Stimulated activated CD8-positive, alpha-beta memory T cell treated with anti-CD3 and anti-CD28 coated beads, Interleukin-2, amount 100 ng/mL, for 48 hours (primary cell): ENCODE measurements at places on chromosomes 3 and 15.

GRCh38 chr3:49421890-49422378 is 339 bp downstream of the AMT start:
- no peak for DNase-seq

GRCh38 chr3:12141350-12141749 is 17.4 kb downstream of the TIMP4 start:
- no peak for DNase-seq

GRCh38 chr3:11596387-11596786 is 47.3 kb downstream of the VGLL4 start:
- no peak for DNase-seq

DNA sequence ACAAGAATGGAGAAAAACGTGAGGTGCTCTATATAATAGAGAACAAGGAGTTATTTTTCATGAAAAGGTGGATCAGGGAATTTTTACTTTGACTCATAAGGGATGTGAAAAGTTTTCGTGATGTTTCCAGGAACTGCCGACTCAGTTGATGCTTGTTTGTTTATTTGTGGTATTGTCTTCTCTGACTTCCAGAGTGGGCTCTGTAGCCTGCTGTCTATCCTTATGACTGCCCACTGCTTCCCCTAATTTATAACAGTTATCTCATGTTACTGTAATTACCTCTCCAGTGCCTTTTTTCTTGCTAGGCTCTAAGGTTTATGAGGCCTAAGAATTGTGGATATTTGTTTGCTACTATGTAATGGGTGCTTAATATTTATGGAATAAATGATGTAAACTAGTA is 12.3 kb downstream of the ARL13B start:
- no peak for DNase-seq

GRCh38 chr3:140427786-140428185 is 250.1 kb upstream of the TRIM42 start:
- DNase-seq = no peak

DNA sequence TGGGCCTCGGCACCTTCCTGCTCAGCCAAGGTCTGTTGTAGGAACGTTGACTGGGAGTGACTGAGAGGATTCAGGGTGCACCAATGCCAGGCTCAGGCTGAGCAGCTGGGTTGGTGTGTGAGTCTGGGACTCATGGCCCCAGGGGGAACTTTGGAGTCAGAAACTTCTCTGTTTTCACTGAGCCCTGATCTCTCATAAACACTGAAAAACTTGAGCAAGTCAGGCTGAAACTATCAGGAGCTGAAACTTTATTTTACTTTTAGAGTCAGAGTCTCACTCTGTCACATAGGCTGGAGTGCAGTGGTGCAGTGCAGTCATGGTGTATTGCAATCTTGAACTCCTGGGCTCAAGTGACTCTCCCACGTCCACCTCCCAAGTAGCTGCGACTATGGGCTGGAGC is 3.0 kb downstream of the TRAK1 start:
- no peak for DNase-seq

GRCh38 chr3:141335531-141336061 is 32.7 kb upstream of the ZBTB38 start:
- DNase-seq = no peak

DNA sequence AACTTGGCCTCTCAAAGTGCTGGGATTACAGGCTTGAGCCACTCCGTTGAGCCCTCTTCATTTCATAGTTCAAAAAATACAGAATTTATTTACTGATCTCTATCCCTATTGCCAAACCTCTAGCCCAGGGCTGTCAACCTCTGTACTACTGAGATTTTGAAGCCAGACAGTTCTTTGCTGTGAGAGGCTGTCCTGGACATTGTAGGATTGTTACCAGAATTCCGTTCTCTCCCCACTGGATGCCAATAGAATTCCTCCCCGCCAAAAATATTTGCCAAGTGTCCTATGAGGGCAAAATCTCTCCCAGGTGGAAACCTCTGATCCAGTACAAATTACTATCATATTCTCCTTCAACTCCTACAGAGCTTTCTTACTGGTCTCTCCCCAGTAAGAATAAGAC is 29.6 kb upstream of the ADAMTS9 start:
- DNase-seq = no peak

DNA sequence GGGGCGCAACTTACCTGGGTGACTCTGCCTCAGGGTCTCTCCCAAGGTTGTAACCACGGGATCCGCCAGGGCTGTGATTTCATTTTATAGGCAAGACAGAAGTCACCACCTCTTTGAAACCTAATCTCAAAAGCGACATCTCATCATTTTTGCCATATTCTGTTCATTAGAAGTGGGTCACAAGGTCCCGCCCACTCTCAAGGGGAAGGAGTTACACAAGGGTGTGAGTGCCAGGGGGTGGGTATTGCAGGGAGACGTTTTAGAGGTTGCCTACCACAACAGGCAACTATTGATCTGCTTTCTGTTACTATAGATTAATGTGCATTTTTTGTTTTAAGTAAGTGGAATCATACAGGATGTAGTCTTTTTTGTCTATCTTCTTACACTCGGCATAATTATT is 56.6 kb upstream of the ADPGK start:
- DNase-seq = no peak

DNA sequence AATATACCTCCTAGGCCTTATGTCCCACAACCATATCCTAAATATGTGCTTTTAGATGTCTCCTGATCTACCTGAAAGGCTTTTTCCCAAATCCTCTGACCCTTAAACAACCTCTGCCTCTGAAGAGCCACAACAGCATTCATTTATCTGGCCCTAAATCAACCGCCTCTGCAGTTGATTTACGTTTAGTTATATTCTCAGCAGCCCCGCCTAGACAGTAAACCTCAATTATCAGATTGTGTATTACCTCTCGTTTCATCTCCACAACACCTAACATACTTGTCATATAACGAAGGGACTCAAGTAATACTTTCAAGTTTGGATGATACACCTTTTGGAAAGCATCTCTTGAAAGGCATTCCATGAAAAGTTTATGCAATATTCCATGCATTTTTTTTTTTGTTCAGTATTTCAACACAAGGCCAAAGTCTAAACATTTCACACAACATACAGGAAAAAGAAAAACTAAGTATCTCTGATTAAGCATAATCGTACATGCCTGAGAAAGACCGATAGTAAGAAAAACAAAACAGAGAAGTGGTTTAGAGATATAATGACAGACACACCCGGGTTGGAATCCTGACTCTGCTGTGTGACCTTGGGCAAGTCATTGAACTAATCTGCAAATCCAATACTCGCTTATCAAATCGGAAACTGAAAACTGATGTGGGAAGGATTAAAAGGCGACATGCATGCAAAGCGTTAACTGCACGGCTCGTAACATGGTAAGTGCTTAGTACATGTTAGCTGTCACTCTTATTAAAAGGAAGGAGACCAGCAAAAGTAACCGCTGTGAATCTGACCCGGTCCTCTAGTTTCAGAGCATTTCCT is 778 bp downstream of the CRBN start:
- DNase-seq = no peak

- DNase-seq = peak; percentile 2
Measured at GRCh38 chr3:6799264-6799915, 61.5 kb upstream of the GRM7 start.

GRCh38 chr3:129195731-129196256 is 12.1 kb upstream of the CNBP start:
- DNase-seq = no peak

GRCh38 chr15:52139599-52140462 is 27.3 kb upstream of the BCL2L10 start:
- DNase-seq = peak; percentile 61

DNA sequence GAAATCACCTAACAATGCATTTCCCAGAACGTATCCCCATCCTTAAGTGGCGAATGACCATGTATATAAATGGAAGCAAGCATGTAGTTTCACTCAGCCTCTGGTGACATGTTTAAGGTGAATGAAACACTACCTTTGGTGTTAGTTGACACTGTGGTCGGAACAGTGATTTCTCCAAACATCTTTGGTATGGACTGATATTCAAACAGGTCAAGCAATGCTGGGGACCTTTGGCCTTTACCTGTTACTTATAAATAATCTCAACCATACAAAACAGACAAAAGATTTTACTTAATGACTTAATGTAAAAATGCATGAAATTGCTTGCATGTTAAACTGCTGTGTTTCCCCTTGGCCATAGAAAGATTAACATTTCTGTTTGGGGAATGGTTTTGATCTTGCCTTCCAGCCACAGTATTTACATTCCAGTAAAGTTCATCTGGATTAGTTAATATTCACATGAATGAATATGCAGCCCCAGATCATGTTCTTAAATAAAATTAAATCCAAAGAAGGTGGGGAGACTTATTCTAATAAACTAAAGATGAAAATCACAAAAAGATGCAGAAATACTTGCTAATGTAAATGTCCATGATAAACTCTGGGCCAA is 74.4 kb upstream of the HES1 start:
- DNase-seq = no peak

DNA sequence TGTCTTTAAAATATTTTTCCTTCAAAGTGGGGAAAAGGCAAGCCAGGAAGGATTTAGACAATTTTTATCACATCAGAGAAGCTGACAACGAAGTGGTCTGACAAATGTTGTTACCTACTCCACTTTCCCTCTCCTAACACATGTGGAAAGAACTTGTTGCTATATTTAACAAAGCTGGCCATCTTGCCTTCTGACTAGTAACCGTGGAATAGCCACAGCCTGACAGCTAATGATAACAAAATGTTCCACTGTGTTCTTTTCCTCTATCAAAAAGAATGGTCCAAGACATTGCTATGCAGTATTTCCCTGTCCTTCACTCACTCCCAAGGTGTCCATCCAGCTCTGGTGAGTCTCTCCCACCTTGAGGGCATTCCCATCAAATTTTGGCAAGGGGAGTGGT is 481.4 kb upstream of the THBS1 start:
- no peak for DNase-seq

DNA sequence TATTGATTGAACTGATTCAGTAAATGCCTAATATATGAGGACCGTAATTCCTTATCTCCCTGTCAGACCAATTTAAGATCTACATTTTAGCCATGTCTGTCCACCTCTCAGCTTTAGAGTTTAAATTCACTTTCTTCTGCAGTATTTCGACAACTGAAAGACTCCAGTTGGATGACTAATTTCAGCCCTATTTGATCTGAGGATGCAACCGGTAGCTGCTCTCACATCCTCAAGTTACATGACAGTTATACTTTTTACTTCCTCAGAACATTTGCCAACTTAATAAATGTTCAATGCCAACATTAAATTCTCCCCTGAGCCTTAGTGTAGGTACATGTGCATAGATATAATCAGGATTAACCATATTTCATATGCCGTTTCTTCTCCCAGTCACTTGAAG is 2.5 kb upstream of the HHLA2 start:
- no peak for DNase-seq

- no peak for DNase-seq
Measured at GRCh38 chr3:71936681-71937080, 151.7 kb upstream of the PROK2 start.

GRCh38 chr3:30273304-30274072 is 332.9 kb upstream of the TGFBR2 start:
- DNase-seq = no peak

GRCh38 chr15:46151786-46152185 is 517.0 kb downstream of the SQOR start:
- DNase-seq = no peak

GRCh38 chr3:182713111-182713510 is 80.2 kb upstream of the ATP11B start:
- DNase-seq = no peak

DNA sequence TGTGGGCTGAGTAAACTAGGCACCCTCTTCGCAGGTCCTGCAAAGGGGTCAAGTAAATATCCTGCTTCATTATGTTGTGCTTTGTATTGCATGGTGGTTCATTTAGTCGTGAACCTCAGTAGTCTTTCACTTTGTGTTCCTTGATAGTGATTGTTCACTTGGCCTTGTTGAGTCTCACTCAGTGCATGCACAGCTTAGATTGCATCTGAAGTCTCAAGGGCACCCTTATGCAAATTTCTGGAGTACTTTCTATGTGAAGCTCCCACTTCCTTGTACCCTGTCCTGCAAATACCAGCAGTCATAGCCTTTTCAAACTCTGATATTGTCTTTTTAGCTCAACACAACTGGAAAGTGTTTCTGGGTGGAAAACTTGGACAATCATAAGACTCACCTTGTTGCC is 519.2 kb downstream of the NAALADL2 start:
- DNase-seq = no peak

- DNase-seq = no peak
Measured at GRCh38 chr3:5051772-5052171, 70.3 kb upstream of the ARL8B start.

DNA sequence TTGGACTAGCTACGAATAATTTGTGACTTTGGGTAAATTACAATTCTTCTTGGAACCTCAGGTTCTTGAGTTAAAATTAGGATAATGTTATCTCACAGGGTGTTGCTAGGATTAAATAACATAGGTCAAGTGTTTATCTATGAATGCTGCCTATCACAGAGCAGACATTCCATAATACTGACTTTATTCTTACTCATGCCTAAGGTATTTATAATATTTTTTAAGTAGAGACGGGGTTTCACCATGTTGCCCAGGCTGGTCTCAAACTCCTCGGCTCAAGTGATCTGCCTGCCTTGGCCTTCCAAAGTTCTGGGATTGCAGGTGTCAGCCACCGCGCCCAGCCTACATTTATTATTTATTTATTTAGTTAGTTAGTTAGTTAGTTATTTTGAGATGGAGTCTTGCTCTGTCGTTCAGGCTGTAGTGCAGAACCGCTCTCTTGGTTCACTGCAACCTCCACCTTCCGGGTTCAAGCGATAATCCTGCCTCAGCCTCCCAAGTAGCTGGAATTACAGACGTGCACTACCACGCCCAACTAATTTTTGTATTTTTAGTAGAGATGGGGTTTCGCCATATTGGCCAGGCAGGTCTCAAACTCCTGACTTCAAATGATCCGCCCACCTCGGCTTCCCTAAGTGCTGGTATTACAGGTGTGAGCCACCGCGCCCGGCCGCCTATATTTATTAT is 741 bp upstream of the ZNF106 start:
- no peak for DNase-seq

DNA sequence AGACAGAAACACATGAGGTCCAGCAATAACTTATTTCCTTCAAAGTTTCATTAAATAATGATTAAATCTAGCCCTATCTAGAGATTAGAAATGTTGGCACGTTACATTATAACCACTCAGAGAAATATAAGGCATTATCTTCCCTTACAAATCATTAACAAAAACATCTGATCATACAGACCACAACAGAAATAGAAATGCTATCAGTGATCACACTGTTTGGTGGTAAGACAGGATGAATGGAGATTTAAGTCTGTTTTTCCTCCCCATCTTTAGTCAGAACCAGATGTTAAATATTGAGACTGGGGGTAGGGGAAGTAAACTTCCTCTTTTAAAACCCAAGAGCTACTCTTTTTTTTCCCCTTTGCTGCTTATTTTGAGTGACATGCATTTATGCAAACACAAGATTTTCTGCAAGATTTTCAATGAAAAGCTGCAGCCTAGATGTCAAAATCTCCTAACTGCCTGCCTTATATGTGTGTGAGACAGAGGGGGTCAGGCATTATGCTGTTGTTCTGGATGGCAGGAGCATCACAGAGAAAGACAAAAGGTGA is 70.4 kb downstream of the CBLB start:
- no peak for DNase-seq

DNA sequence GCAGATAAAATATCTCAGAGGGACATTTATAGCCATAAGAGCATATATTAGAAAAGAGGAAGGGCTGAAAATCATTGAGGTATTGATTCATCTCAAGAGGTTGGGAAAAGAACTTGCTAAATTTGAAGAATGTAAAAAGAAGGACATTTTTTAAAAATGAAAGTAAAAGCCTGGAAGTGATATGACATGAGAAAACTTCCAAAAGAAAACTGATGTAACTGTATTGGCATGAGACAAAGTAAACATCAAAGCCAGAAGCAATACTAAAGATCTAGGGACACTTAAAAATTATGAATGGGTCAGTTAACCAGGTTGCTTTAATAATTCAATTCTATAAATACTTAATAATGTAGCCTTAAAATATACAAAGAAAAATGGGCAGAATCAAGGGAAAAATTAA is 31.9 kb downstream of the CEP63 start:
- no peak for DNase-seq
